ENCODE measurements at places on chromosomes 16 and 17.

DNA sequence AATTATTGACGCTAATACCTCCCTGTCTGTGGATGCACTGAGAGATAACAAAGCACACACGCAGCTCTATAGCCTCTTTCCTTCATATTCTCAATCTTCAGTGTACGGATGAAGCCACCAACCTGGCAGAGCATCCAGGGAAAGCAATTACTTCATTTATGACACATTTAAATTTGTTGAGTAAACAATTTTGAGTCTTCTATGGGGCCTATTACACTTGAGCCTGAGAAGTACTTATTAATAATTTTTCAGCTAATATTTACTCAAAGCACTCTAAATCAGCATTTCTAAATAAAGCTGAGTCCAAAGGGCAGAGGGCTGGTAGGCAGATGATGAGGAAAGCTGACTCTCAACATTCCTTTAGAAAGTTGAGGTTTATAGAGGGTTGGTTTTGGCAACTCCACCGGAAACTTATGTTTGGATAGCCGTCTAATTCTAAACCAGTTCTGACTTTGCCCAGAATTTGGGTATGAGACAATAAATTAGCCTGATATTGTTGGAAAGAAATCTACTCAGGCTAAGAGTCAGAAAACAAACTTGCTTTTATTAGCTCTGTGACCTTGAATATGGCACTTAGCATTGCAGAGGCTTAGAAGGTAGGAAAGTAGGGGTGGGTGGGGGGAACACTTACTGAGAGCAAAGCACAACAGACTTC lies 643.5 kb downstream of the CDH11 start:
- no peak for DNase-seq

GRCh38 chr17:20095336-20096080 lies 86.3 kb downstream of the SPECC1 start:
- DNase-seq: no peak

DNA sequence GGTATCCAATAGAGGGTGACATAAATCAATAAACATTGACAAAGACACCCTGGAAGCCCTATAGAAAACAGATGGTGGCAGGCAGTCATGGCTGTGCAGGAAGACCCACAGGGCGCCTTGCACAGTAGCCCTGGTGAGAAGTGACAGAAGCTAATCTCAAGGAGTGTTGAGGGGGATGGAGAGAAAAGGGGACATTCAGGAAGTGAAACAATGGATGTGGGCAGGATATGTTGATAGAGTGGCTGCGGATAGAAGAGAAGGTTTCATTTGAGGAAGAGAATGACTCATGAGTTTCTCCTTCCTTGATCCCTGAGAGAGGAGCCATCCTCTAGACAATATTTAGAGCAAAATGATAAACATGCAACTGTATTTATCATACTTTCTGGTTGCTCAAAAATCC lies 468.8 kb upstream of the HSBP1 start:
- no peak for DNase-seq

DNA sequence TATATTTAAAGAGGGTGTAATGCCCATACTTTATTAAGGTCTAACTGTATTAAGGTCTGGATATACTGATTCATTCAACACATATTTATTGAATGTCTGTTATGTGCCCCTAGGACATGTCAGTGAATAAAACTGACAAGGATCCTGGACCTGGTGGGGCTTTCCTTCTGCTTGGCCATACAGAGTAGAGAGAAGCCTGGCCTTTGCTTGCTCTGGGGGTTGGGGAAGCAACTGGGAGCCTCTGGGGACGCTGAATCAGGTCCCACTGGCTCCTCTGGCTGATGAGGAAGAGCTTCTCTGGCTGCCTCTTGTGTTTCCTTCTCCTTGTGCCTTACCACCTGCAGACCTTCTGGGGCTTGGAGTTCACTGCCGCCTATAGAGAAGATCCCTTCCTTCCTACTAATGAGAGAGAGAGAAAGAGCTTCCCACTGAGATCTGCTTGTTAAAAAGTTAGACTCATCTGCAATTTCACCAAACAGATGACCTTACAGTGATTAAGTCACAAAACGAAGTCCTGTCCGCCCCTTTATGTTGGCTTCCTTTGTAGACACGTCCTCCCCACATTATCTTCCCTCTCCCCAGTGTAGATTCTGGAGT lies 49.7 kb downstream of the MSI2 start:
- DNase-seq: no peak

GRCh38 chr16:85528528-85529387 lies 84.4 kb upstream of the GSE1 start:
- DNase-seq: no peak

GRCh38 chr17:12599186-12599920 lies 66.3 kb upstream of the MYOCD start:
- DNase-seq: no peak

- DNase-seq: no peak
Observed at GRCh38 chr16:1989209-1990100, at the start of gene SYNGR3. Gene SYNGR3 (plus strand): TSS chr16:1989970. CDS start chr16:1990103, 133 bp downstream.

DNA sequence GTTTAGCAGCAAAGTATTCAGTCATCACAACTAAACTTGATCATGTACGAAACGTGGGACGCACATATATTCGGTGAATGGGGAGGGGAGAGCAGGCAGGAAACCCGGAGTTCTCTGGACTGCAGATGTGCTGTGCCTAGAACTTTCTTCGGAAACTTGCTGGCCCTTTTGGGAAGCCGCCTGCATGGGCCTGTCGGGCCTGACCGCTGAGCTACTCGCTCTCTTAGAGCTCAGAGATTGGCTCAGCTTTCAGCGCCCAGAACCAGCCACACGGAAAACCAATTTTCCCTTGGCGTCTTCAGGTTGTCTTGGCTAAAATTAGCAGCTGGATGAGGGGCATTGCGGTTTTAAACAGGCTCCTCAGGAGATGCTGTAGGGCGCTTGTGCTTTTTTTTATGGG lies 38.1 kb downstream of the ZDHHC7 start:
- no peak for DNase-seq

DNA sequence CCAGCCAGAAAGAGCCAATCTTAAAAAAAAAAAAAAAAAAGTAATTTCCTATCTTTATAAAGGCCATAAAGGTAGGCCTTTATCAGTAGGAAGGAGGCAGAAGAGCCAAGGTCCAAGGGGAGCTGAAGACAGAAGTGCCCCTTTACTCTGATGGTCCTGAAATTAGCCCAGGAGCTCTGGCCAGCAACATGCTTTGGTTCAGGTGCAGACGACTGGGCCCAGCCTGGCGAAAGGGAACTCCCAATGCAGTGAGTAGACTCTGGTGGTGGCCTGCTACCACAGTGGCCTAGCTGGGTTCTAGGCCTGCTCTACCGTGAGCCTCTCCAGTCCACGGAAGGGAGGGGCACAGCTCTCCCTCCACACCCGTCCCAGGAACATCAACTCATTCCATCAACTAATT lies 23.1 kb upstream of the MEIOB start:
- no peak for DNase-seq

GRCh38 chr17:12421646-12422306 lies 243.9 kb upstream of the MYOCD start:
- no peak for DNase-seq

GRCh38 chr17:72634621-72635020 lies 457.9 kb downstream of the SLC39A11 start:
- DNase-seq: no peak

DNA sequence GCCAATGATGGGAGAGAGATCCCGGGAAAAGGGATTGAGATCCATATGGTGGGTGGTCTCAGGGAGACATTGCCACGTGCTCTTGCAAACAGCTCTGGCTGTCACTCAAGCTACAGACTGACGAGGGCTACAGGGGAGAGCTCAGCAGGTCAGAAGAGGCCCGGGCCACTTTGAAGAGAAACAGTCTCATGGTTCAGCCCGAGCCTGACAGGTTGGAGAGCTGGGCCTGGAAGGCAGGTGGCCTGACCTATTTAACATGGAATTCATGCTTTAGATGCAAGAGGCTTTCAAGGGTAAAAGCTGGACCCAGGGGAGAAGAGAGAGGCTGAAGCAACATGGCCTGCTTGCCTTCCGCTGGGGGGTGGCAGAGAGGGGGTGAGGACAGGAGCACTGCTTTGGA lies 81.0 kb upstream of the BRD7 start:
- no peak for DNase-seq

GRCh38 chr17:28576758-28577465 lies at the start of gene ALDOC:
Gene ALDOC (minus strand): TSS chr17:28576895. CDS start chr17:28575532, 1,363 bp downstream.
- DNase-seq: peak; percentile 99

- peak; percentile 71 for DNase-seq
Observed at GRCh38 chr16:77191259-77191969, 424 bp downstream of the MON1B start.

- DNase-seq: no peak
Observed at GRCh38 chr17:64400642-64401041, 10.0 kb upstream of the PECAM1 start.

GRCh38 chr16:88560714-88561484 lies 9.3 kb upstream of the ZC3H18 start:
- DNase-seq: no peak

- no peak for DNase-seq
Observed at GRCh38 chr16:50103764-50104163, 38.0 kb downstream of the HEATR3 start.

- no peak for DNase-seq
Observed at GRCh38 chr16:6374821-6375220, 957.8 kb upstream of the RBFOX1 start.

DNA sequence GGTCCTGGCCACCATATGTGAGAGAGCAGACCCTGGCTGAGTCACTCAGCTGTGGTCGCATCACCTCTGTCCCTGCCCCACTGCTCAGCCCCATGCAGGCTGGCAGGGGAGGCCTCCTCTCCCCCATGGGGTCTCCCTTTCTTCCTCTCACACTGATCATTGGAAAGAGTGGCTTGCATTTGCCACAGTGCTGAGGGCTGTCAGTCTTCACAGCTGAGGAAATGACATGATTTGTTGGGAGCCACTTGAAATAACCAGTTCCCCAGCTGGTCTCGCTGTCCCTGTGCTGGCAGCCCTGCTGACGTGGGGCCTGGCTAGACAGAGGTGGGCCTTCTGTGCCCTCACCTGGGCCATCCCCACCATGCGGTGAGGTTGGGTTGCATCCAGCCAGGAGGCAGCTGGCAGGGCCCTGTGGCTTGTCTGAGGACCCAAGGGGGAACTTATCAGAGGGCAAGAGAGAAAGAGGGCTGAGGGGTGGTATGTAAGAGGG lies 30.1 kb upstream of the MED9 start:
- DNase-seq: no peak
